ENCODE measurements at places on chromosomes 1 and 21.
A peak's percentile ranks its signal among the peaks of the same experiment; 100 is the strongest.

DNA sequence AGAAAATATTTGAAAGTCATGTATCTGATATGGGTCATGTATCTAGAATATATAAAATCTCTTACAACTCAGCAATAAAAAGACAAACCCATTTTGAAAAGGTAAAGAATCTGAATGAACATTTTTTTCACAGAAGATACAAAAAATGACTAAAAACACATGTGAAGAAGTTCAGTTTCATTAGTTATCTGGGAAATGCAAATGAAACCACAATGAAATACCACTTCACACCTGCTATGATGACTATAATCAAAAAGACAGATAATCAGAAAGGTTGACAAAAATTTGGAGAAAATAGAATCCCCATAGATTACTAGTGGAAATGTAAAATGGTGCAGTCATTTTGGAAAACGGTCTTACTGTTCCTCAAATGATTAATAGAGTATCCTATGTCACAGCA is 631.0 kb downstream of the MRPL39 start:
- no peak for DNase-seq

GRCh38 chr1:50023292-50024159 is at the start of gene AGBL4:
AGBL4 (minus strand) TSS chr1:50023954.
- no peak for DNase-seq

GRCh38 chr1:37394574-37395464 is 79.6 kb upstream of the ZC3H12A start:
- no peak for DNase-seq

- DNase-seq = peak; percentile 98
These were observed 13.4 kb downstream of the PLEKHO1 start for GRCh38 chr1:150162862-150163706.

GRCh38 chr1:200426196-200426595 is 16.4 kb upstream of the ZNF281 start:
- no peak for DNase-seq

DNA sequence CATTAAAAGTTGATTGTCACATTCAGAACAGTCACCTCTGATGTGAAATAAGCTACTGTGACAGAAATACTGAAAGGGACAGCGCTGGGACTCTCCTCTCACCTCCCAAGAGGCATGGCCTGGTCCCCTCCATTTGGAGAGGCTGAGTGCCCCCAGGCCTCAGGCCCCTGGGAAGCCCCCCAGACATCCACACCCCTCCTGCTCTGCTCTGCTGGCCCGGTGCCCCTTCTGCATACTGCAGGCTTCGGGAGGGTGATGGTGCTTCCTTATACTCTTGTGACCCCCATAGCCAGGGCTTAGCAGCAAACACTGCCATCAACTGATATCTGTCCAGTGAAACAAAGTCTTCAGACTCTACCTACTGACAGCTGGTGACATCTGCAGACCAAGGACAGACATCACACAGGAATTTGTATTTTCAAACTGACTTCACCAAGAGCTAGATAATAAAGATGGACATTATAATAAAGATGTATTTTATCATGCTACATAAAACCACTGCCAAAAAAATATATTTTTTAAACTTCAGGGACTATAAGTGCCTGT is 36.9 kb downstream of the C2CD2 start:
- no peak for DNase-seq

GRCh38 chr1:91065337-91065736 is 43.5 kb upstream of the ZNF644 start:
- DNase-seq = no peak

- no peak for DNase-seq
These were observed 9.9 kb upstream of the KLF18 start for GRCh38 chr1:44151332-44151731.

DNA sequence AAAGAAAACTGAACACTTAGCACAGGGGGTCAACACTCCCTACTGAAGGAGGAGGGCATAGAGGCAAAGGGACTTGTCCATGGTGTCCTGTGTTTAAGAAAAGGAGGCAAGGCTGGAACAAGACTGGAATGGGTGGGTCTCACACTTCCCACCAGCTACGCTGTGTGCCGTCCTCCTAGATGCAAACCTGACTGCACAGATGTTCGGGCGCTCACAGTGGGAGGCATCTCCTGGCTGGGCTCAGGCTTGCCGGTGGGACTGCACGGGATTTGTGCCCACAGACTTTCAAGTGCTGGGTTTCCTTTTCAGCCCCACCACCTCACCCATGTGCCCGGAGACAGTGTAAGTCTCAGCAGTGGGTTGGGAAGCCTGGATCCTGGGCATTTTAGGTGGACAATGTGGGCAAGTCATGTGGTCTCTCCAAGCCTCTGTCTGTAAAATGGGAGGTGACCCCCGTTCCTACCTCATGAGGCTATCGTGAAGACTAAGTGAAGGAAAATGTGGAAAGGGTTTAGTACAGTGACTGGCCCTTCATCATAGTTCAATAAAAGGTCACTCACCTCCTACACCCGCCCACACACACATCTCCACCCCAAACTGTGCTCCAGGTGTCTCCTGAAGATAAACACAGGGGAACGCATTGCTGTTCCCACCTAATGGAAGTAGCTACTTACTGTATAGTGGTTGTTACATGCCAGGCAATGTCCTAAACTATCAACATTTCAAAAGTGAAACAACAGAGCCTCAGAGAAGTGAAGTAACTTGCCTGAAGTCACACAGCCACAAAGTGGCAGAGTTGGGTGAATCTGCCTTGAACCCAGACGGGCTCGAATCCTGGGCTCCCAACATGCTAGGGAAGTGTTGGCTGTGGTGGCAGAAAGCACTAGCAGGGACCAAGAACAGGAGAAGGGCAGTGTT is 36.0 kb downstream of the ATP1A1 start:
- no peak for DNase-seq

DNA sequence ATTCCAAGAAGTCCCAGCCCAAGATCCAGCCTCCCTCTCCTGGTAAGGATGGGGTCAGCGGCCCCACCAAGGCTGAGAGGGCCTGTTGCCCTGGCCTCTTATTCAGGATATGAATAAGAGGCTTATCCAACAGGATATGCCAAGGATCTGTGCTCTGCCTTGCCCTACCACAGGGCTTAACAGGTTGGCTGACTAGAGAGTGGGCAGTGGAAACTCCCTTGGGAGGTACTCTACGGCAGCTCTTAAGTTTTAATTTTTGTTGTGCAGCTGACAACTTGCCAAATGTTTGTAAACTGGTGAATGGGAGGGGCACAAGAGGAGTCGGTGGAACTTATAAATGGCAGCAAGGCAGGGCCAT is 16.5 kb upstream of the PIGV start:
- no peak for DNase-seq

DNA sequence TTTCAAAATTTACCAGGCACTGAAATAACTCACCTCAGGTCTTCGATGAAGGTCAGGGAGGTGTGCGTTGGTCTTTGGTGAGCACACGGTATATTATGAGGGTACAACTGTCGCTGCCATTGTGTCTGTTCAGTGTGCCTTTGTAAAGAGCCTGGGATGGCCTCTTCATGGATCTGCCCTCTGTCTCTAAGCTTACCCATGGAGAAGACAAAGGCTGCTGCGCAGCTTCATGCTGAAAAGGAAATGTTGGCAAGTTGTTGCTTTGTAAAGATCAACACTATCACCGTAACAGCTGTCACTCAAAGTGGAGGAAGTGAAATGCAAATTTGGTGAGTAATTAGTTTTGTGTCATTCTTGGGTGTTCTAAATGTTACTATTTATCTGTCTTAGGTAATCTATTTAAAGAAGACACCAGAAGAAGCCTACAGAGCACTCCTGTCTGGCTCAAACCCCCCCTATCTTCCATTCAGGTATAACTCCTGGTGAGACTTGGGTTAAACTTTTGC is 71.6 kb downstream of the CDC14A start:
- no peak for DNase-seq

GRCh38 chr1:110477445-110477957 is 26.6 kb downstream of the PROK1 start:
- no peak for DNase-seq

DNA sequence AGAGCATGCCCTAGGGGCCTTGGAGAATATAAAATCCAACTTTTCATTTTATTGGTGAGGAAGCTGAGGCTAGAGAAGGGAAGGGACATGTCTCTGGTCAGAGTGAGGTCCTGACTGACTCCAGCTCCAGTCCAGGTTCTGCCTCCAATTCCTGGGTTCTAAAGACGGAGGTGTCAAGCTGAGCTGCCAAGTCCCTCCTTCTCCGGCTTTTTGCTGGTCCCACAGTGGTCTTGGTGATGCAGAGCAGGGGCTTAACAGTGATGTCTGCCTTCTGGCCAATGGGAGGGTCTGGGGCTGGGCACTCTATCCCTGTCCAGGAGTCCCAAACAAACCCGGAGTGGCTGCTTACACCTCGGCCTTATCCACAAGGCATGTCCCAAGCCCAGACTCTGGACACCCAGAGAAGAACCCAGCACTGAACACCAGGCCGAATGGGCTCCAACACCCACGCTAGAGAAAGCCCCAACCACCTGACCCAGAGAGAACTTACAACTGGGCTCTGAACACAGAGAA is 104.8 kb downstream of the EBNA1BP2 start:
- DNase-seq = peak; percentile 52

DNA sequence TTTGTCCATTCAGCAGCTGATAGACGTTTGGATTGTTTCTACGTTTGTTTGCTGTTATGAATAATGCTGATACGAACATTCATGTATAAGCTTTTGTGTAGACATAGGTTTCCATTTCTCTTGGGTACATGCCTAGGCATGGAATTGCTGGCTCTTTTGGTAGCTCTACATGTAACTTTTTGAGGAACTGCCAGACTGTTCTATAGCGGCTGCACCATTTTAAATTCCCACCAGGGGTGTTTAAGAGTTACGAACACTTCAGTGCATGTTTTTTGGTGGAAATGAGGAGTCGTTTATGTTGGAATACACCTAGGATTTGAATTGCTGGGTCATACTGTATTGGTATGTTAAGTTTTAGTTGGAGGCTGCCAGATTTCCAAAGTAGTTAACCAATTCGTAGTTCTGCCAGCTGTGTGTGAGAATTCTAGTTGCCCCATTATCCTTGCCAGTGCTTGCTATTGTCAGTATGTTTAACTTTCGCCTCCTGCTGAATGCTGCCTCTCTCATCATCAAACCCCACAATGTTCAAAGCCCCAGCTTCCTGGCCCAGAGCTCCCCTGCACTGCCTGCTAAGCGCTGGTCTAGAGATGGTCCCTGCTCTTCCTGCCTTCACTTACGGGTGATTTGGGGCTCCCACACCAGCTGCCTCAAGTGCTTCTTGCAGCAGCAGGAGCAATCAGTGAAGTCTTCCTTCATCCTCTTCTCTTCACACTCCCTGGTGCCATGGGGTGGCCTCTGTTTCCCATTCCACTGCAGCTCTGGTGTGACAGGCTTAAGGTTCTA is 81.0 kb downstream of the MAN1C1 start:
- DNase-seq = no peak

GRCh38 chr1:229086686-229087085 is 184.2 kb upstream of the RAB4A start:
- DNase-seq = no peak

GRCh38 chr1:114090738-114091505 is 62.7 kb downstream of the SYT6 start:
- DNase-seq = no peak

- DNase-seq = no peak
These were observed 18.0 kb upstream of the VSIG8 start for GRCh38 chr1:159880430-159880829.

DNA sequence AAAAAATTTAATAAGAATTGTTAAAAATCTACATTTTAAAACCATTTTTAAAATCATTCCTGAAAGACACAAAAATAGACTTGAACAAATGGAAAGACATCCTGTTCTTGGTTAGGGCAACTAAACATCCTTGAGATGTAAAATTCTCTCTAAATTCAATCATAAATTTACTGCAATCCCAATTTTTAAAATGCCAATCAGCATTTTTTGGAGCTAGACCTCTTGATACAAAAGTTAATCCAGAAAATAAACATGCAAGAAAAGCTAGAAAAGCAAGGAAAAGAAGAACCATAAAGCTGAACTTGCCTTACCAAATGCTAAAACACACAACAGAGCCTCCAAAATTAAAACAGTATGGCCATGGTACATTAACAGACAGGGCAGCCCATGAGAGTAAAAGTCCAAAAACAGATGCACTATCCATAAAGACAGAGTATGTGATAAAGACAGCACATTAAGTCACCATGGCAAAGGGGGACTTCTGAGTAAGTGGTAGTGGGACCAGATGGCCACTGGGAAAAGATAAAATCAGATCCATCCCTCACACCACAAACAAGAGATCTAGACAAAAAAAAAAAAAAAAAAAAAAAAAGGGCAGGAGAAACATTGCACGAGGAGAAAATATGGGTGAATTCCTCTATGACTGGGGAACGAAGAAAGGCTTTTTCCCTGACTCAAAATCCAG is 51.4 kb downstream of the NPHP4 start:
- DNase-seq = no peak

DNA sequence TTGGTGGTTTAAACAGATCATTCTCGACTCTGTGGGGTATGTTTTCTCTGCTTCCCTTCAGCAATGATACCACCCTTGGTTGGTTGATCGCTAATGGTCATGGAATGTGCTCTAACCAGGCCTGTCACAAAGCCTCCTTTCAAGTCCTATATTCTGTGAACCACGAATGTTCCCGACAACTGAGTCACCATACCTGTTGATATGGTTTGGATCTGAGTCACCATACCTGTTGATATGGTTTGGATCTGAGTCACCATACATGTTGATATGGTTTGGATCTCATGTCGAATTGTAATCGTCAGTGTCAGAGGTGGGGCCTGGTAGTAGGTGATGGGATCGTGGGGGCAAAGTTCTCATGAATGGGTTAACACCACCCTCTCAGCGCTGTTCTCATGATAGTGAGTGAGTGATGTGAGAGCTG is 10.2 kb upstream of the CAMK2N1 start:
- DNase-seq = no peak

DNA sequence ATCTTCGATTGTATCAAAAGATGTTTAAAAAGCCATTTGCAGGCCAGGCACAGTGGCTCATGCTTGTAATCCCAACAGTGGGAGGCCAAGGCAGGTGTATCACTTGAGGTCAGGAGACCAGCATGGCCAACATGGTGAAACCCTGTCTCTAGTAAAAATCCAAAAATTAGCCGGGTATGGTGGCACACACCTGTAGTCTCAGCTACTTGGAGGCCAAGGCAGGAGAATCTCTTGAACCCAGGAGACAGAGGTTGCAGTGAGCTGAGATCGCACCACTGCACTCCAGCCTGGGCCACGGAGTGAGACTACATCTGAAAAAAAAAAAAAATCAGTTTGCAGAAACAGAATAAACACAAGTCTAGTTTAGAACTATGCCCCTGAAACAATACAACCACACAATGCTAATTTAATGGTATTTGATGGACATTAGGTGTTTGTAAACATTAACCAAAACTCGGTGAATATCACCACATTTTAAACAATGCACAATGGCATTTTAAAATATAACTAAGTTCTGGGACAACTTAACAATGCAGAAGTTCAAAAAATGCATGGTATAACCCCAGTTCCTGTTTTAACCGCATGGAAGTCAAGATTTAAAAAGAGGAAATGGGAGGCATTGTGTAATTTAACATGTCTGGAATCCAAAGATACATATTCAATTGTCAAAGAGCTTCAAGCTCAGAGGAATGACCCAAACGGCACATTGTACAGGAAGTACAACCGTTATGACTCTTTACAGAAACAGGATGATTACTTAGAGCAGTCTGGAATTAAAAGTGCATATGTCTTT is 7.1 kb upstream of the PTTG1IP start:
- no peak for DNase-seq

All from retinal pigment epithelial cell (primary cell).